ENCODE measurements at places on chromosomes 16 and 17.

DNA sequence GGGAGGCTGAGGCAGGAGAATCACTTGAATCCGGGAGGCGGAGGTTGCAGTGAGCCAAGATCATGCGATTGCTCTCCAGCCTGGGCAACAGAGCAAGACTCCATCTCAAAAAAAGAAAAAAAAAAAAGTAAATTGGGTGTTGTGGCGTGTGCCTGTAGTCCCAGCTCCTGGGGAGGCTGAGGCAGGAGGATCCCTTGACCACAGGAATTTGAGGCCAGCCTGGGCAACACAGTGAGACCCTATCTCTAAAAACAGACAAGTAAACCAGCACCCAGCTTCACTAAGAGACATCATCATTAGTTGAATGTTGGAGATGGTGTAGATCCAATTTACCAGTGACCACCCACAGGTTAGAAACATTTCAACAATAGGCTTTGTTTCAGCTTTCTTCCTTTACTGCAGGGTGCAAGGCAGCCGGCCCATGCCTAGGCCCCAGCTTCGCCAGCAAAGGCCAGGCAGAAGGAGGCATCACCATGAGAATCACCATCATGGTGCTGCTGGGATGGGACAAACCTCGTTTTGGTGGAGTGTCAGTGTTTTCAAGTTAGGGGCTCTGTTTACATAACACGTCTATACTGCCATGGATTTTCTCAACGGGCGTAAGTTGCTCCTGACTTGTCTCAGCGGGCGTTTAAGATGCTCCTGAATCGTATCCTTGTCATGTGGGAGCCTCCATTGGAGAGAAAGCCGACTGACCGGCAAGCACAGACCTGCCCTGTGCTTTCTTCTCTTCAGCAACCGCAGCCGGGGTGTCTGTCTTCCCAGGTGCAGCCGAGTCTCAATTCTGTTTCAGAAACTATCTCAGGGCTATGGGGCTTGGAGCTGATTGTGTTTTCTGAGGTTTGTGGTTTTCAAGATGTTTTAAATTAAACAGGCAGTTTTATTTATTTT is 7.3 kb downstream of the TCF25 start:
- DNase-seq: no peak

DNA sequence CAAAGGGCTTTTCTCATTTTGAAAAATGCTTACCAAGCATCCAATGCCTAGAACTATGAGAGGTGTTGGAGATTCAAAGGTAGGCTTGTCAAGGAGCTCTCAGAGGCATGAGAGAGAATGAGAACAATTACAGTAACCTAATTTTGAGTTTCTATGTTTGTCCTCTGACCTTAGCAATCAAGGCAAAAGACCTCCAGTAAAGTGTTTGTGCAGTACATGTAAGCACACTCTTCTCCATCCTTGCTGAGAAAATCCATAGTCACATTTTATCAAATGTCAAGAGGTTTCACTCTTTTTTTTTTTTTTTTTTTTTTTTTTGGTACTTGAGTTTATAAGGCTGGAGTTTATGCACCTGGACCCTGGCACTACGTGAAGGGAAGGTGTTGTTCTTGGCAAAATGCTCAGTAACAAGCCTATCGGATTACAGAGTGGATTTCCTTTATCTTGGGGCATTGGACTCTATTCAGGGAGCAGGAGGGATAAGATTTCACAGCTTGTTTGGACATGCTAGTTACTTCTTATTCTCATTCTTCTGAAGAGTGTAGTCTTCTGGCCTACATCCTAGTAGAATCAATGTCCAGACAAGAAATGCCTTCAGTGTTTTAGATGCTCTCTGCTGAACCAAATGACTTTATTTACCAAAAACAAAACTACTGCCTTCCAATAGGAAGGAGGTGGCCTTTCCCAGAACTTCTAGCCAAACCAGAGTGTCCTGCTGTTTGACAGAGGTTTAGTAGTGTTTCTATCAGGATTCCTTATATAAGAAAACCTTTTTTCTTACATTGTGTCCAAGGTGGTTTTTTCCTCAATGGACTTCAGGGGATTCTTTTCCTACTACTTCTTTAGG is 21.9 kb downstream of the KCNJ2 start:
- DNase-seq: no peak

- no peak for DNase-seq
Measured at GRCh38 chr16:3731126-3731935, 14.0 kb upstream of the TRAP1 start.

- no peak for DNase-seq
Measured at GRCh38 chr17:62111562-62112171, 46.6 kb upstream of the MED13 start.

DNA sequence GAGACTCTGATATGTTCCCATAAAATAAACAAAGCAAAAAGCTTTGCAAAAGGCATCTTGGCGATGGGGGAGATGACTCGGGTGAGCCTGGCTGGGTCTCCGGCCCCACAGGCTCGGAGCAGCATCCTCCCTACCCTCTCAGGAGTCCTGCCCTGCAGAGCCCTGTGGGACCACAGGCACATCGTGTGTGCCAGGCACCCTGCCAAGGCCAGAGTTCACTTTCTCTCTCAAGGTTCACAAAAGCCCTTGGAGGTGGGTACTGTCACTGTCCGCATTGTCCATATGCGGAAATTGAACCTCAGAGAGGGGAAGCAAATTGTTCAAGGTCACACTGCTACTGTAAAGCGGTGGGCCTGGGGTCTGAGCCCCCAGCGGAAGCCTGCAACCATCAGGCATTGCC is 48.5 kb downstream of the CRISPLD2 start:
- DNase-seq: no peak

- no peak for DNase-seq
Measured at GRCh38 chr17:61409301-61410112, 9.9 kb downstream of the TBX2 start.

GRCh38 chr16:3188925-3189825 is 1.2 kb downstream of the OR1F1 start:
- DNase-seq: no peak

DNA sequence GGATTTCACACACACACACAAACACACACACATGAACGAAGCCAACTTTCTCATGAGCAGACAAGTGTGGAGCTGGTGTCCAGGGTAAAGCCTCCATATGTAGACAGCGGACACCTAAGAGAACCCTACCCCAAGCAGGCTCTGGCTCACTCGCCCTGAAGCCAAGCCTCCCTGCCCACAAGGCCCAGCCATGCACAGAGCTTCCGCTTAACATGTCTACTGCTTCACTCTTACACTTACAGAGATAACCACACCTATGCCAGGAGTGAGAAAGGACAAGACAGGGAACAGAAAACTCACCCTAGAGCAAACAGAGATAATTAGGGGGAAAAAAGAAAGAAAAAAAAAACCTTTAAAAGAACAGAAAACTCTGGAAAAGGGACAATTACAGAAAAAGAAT is 67.5 kb downstream of the CYTH1 start:
- no peak for DNase-seq

DNA sequence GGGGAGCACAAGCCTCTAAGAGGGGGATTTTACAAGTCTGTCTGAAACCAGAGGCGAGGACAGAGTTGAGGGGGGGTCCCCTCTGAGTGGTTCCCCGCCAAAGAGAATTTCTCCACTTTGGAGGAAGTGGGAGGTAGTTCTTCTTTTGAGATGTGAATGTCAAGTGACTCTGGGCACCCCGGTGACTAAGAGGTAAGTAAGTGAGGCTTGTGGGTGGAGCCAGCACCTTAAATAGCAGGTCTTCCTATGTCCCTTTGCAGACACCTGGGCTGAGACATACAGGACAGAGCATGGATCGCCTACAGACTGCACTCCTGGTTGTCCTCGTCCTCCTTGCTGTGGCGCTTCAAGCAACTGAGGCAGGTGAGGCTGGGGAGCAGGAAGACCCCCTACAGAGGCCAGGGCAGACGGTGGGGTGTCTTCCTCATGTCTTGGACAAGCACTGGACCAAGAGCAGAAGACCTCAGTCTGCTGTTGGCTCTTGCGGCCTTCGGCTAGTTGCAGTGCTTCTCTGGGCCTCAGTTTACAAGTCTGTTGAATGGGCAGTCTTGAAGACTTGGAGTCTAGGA is at the start of gene CCL22:
Gene CCL22, plus strand, starts transcription at position 257 of the 569 bp plus-strand sequence. Its CDS starts 34 bp downstream, at position 291.
- no peak for DNase-seq

GRCh38 chr16:1959269-1960039 is at the start of gene NDUFB10:
Gene NDUFB10 (plus strand): TSS chr16:1959538. CDS start chr16:1959625, 87 bp downstream.
- DNase-seq: peak; percentile 91

DNA sequence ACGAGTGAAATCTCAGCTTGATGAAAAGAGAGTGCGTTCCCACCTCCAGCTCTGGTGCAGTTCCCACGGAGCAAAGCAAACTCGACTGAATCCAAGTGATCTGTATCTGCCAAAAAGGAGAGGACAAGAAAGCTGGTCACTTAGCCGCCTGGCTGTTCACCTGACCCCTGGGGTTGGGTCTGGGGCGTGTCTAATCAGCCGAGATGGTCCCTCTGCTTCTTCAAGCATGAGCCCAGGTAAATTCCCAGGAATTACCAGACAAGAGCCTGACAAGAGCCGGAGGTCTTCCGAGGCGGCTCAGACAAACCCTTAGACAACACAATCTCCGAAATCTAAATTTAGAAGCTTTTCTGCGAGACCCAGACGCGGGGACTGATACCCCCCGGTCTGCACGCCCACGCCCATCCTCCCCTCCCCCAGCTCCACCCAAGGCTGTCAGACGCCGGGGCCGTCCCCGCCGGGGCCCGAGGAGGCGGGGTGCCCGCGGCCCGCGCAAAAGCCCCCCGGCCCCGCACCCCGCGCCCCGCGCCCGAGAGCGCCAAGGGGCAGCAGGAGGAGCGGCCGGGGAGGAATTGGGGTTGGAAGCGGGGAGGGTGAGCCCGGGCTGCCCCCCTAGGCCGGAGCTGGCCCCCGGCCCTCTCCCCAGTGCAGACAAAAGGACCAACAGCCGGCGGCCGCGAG is 674 bp downstream of the ZNF821 start:
- DNase-seq: peak; percentile 55

DNA sequence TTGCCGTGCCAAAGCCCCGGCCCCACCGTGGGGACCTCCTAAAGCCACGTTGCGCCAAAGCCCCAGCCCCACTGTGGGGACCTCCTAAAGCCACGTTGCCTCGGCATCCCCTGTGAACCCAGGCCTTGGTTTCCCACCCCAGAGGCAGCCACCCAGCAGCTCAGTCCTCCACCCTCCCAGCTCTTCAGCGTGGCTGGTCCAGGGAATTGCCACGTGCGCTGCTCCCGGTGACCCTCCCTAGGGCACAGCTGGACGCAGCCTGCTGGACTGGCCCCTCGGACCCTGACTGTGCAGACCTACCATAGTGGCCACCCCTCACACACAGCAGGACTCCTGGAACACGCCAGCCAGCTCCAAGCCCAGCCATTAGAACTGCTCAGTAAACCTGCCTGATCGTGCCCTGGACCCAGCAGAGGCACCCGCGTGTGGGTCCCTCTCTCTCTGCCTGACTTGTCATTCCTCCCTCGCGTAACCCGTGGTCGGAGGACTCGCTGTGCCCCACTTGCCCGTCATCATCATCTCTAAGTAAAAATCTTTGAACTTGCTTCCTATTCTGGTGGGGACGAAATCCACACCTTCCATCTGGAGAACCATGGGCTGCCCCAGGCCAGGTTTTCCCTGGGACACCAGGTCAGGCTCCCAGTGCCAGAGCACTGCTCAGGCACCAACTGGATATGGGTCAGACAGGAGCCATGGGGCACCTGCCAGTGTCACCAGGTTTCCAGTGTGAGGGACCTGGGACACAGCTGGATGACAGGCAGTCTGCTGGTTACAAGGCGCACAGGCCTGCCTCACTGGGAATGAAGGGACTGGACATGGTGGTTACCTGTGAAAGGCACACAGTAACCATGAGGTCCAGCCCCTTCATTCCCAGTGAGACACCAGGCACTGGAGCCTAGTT is 5.6 kb downstream of the CIAO3 start:
- DNase-seq: no peak

GRCh38 chr16:17287166-17287800 is 183.5 kb downstream of the XYLT1 start:
- no peak for DNase-seq

GRCh38 chr17:21815352-21816063 is 123.2 kb downstream of the KCNJ18 start:
- no peak for DNase-seq

- DNase-seq: no peak
Measured at GRCh38 chr16:12538667-12539091, 265.0 kb downstream of the CPPED1 start.

GRCh38 chr16:12543700-12544476 is 259.8 kb downstream of the CPPED1 start:
- DNase-seq: no peak

DNA sequence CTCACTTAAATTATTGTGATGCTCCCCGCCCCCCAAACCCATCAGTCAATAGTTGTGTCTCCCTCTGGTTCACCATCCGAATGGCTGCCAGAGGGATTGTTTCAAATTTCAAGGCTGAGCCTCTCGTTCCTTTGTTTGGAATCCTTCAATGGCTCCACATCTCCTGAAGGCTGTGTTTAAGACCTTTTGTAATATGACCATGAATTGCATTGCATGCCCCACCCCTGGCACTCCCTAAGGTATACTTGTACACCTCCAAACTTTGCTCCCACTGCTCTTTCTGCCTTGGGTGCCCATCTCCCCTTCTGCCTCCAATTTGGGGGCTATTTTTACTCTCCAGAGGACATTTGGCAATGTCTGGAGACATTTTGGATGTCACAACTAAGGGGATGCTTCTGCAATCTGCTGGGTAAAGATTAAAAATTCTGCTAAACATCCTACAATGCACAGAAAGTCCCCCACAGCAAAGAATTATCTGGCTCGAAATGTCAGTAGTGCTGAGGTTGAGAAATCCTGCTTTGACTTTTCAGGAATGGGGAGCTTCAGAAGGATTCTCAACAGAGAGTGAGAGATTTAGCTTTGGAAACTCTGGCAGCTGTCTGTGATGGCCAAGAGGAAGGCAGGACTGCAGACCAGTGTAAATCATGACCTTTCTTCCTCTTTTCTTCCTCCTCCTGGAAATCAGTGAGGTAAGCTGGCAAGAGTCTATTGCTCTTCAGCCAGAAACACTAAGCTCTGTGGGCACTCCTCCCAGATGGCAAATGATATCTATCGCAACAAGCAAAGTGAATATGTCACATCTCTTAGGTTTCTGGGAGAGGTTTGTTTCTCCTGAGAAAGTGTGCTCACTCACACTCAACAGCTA is 8.7 kb upstream of the IL4R start:
- no peak for DNase-seq

- no peak for DNase-seq
Measured at GRCh38 chr16:64449506-64449905, 672.4 kb downstream of the CDH11 start.

DNA sequence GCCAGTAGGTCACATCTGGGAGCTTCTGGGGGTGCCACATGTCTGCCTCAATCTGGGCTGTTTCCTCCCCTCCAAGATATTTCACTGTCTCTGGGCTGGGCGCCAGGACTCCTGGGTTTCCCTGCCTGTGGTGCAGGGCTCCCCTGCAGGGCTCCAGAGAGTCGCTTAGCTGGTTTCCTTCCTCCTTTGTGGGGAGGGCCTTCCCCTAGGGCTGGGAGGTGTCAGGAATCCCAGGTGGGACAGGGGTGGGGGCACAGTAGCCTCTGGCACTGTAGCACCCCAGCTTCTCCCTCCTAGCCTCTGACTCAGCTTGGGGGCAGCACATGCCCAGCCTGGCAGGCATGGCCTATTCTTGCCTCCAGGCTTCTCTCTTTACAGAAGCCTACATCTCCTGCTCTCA is 2.6 kb downstream of the RARA start:
- no peak for DNase-seq
